Neural progenitor cell (in vitro differentiated cells): ENCODE measurements at places on chromosomes 2 and 18.
A peak's percentile ranks its signal among the peaks of the same experiment; 100 is the strongest.

DNA sequence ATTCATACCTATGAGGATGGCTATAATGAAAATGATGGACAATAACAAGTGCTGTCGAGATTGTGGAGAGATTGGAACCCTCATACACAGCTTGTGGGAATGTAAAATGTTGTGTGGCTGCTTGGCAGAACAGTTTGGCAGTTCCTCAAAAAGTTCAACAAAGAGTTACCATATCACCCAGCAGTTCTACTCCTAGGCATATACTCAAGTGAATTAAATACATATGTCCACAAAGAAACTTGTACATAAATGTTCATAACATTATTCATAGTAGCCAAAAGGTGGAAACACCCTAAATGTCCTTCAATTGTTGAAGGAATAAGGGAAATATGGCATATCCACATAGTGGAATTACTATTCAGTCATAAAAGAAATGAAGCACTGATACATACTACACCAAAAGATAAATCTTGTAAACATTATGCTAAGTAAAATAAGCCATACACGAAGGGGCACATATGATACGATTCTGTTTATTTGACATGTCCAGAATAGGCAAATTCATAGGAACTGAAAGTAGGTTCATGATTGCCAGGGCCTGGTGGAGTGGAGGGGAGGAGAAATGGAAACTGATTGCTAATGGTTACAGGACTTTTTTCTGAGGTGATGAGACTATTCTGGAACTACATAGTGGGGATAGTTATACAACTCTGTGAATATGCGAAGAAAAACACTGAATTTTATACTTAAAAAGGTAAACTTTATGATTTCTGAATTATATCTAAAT lies 92.1 kb downstream of the ADAM23 start:
- DNase-seq, result no peak

GRCh38 chr18:57775937-57776336 lies 27.2 kb downstream of the ATP8B1 start:
- no peak for DNase-seq

- no peak for DNase-seq
These were observed 301.4 kb downstream of the CDCA7 start for GRCh38 chr2:173656086-173656485.

- no peak for DNase-seq
These were observed 108.7 kb downstream of the NCKAP5 start for GRCh38 chr2:133459590-133459989.

DNA sequence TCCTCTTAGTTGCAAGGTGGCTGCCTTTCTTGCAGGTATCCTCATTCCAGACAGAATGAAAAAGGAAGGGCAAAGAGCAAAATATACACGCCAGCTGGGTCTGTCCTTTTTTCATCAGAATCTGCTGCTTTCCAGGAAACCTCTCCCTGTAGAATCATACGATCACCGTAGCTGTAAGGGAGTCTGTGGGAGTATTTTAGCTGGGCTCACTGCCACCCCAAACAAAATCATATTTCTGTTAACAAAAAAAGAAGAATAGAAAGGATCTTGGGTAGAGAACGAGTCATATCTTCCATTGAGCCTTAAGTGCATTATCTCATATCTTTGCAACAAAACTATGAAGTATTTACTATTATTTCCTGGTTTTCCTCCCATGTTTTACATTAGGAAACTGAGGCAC lies 15.0 kb upstream of the TANC1 start:
- no peak for DNase-seq

DNA sequence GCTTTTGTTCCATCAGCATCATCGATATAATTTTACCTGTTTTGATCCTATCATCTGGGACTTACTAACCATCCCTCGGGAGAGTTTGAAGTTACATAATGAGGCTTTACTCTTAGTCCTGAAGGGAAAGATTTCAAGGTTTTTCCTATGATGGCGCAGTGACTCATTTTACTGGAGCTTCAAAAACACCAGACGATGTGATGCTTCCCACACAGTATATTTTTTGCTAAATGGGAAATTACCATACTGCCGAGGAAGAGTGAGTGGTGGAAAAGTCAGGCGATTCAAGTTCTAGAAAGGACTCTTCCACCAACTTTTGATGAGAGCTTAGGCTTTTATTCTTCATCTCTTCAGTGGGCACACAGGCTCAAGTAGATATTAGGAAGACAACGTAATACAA lies 44.6 kb upstream of the GCG start:
- DNase-seq, result no peak

- DNase-seq, result peak; percentile 48
These were observed 43.4 kb upstream of the SEC11C start for GRCh38 chr18:59096098-59096789.

GRCh38 chr2:222336931-222337330 lies 38.1 kb upstream of the PAX3 start:
- no peak for DNase-seq

GRCh38 chr2:44926957-44927356 lies 14.5 kb upstream of the SIX3 start:
- peak; percentile 82 for DNase-seq

GRCh38 chr18:13280070-13280795 lies 61.7 kb downstream of the LDLRAD4 start:
- peak; percentile 89 for DNase-seq
